NB4 (cell line): ENCODE measurements at places on chromosomes 3 and 15.

- no peak for DNase-seq
Observed at GRCh38 chr3:188294823-188295487, 141.0 kb downstream of the LPP start.

GRCh38 chr15:48996276-48996675 is 32.6 kb upstream of the SHC4 start:
- DNase-seq, result no peak

DNA sequence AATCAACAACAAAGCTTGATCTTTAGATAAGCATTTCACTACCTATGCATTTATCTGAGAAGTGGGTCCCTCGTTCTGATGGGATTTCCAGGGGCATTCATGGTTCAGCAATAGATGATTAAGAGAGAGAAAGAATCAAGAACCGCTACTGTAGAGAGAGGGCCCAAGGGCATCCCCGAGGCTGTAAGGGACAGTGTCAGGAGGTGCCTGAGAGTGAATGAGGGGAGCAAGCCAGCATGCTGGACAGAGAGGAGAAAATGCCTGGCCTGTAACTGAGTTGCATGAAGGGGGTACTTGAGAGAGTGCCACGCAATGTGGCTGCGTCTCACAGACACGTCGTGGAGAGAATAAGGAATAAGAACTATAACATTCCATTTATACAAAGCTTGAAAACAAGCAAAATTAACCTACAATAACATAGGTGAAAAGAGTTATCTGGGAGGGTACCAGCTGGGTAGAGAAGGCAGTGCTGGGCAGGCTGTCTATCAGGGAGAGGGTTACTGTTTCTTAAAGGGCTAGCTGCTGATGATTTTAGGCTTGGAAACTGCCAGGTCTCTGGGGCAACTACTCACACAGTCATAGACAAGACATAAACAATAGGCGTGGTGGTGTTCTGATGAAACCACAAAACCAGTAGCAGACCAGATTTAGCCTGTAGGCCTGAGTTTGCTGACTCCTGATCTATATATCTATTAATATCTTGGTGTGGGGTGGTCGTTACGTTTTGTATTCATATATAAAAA is 374.6 kb upstream of the CFAP20DC start:
- DNase-seq, result no peak

- DNase-seq, result no peak
Observed at GRCh38 chr15:66820481-66821176, 118.6 kb downstream of the SMAD6 start.

- peak; percentile 82 for DNase-seq
Observed at GRCh38 chr3:171770689-171771620, 39.3 kb downstream of the PLD1 start.

- no peak for DNase-seq
Observed at GRCh38 chr3:34200576-34200975, 402.1 kb downstream of the PDCD6IP start.

GRCh38 chr15:92061511-92062195 is 208.1 kb downstream of the SLCO3A1 start:
- DNase-seq, result no peak

DNA sequence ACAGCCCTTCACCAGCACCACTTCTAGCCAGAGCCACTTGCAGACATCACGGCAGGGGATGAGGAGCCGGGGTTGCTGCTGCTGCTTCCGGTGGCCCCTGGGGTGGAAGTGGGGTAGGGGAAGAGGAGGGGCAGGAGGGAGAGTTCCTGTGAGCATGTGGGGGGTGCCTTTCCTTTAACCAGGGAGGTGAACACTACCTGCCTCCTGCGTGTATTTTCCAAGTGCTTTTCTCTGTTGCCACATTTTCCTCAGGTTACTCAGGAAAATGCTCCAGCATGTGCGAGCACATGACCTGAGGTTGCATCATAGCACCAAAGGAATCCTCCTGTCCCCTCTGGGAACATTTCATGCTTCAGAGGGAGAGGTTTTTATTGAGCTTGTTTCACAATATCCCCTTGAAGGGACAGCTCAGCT is 12.2 kb upstream of the SACM1L start:
- peak; percentile 92 for DNase-seq

DNA sequence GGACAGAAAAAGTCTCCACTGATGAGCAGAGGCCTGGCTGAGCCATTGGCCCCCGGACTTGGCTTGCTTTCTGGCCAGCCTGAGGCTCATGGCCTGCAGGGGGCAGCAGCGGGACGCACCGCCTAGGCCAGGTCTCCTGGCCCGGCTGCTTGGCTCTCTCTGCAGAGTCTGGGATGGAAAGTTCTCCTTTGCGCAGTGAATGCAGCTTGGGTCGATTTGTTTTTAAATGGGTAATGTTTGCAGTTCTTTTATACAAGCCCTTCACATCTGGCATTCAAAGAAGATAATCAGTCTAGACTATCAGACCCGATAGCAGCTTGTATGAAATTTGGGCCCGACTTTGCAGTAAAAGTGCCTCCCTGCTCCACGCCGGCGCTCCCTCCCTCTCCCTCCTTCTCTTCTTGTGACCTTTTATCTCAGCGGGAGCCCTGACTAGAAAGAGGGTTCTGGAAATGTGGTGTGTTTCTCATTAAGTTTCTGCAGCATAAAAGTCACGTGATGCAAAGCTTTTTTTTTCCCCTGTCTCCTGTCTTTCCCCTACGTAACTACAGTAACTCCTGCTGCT is 59.9 kb downstream of the ZNF621 start:
- peak; percentile 74 for DNase-seq

GRCh38 chr15:99430881-99431401 is 134.8 kb upstream of the MEF2A start:
- no peak for DNase-seq

GRCh38 chr15:98076021-98076816 is 115.7 kb downstream of the ARRDC4 start:
- DNase-seq, result peak; percentile 48

GRCh38 chr3:42850263-42850662 is 25.4 kb downstream of the CYP8B1 start:
- DNase-seq, result no peak

DNA sequence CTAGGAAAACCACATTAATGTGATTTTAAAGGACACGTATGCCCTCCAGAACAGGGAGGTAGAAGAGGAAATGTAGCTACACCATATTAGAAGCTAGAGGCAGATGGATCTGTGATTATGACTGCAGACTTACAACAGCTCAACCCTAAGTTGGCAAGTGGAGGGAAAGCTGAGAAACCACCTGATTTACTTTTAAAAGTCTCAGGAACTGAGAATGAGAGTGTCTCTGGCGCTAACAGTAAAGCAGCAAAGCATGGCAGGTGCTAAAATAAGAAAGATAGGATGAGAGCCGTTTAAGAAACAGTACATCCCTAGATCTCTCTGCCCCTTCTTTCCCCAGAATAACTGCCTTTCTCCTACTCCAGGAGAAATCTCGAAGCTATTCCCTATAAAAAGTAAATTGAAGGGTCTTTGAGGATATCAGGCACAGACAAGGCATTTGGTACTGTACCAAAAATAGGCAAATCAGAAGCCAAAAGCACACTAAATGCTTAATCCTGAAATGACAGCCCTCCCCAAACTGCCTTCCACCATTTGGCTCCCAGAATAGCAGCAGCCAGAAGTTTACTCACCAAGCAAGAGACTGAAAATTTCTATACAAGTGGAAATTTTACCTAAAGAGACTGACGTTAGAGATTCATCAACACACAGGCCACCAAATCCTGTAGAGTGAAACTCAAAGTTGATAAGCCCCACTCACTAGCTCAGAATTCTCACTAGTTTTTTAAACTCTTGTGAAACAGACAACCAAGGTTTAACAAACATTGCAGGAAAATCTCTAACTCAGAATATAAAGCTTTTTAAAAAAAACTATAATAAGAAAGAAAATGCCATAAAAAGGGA is 34.3 kb upstream of the PARP14 start:
- no peak for DNase-seq

GRCh38 chr3:172654470-172654869 is 56.4 kb downstream of the NCEH1 start:
- DNase-seq, result no peak

GRCh38 chr15:35671981-35672380 is 126.0 kb upstream of the DPH6 start:
- DNase-seq, result no peak

GRCh38 chr3:189914799-189915198 is 205.9 kb downstream of the P3H2 start:
- peak; percentile 75 for DNase-seq

DNA sequence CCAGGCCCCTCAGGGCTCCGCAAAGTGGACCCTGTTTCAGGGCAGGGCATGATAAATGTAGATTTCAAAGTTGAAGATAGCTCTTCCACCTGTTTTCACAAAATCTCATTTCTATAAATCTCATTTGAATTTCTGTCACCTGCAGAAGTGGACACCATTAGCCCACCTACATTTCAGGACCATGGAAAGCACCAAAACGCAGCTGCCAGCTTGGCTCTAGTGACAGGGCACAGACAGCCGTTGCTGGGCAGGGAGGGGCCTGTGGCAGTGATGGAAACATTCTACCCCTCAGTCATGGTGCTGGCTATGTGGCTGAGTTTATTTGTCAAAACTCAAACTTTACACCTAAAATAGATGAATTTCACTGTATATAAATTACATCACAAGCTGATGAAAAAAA is 40.4 kb downstream of the PRR23E start:
- peak; percentile 25 for DNase-seq

- DNase-seq, result no peak
Observed at GRCh38 chr15:98981851-98982722, 25.5 kb downstream of the PGPEP1L start.

- no peak for DNase-seq
Observed at GRCh38 chr15:48367483-48367882, 36.3 kb downstream of the DUT start.

DNA sequence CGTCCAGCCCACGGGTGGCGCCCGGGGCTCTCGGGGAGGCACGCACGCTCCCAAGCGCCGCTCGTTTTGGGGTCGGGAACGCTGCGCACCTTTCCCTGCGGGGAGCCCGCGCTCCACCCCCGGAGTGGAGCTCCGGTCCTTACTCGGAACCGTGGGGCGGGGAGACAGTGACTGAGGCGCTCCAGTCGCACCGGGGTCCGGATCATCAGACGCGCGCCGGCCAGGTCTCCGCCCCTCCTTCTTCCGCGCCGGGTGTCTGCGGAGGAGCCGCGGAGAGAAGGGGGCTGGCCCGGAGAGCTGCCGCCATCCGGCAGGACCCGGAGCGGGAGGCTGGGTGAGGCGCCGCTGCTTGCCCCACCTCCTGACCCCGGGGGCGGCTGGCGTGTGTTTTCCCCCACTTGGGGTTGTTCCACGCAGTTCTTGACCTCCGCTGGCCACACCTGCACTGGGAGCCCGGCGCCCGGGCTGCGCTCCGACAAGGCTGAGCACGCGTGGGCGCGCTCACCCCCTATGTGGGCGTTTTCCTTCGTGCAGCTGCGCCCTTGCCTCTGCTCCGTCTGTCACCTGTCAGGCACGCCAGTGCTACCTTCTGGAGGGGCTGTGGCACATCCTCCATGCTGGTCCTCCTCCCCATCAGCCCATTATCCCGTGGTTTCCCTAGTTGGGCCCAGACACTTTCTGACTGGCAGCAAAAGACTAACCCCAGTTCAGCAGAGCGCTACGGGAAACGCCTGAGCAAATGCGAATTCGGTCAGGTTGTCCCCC is at the start of gene MCF2L2:
Gene MCF2L2, minus strand, starts transcription at position 173 of the 765 bp plus-strand sequence. CDS start 642 bp downstream, outside the sequence.
- peak; percentile 64 for DNase-seq

GRCh38 chr3:152618529-152618928 is 216.4 kb upstream of the P2RY1 start:
- DNase-seq, result no peak

DNA sequence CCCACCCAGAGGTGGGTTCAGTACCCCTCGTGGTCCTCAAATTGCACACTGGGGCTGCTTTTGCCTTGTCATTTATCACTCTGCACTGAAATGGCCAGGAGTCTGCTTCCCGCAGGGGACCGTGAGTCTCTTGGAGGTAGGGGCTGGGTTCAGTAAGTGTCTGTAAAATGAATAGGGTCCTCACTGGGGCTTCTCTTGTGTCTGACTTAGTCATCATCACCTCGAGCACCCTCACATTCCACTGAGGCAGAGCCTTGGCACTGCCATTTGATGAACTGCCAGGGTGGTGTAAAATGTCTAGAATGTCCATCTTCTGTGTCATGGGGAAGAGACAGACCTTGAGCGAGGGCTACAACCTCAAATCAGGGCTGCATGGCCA is 61.0 kb upstream of the RYK start:
- DNase-seq, result no peak

DNA sequence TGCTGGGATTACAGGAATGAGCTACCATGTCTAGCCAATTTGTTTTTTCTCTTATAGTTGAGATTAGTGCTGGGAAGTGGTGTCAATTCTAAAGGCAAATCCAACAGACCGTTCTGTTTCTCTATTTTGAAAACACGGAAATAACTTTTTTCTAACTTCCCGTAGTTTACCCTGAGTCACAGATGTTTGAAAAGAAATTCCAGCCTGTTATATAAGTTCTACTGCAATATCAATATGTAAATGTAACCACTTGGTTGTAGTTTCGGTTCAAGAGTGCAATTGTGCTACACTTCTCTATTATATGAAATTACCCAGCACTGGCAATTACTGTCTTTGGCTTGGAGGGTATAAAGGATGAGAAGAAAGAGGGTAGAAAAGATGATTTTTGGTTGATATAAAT is 22.3 kb upstream of the GNB4 start:
- DNase-seq, result no peak

GRCh38 chr3:185715091-185715490 is 109.8 kb downstream of the IGF2BP2 start:
- no peak for DNase-seq

DNA sequence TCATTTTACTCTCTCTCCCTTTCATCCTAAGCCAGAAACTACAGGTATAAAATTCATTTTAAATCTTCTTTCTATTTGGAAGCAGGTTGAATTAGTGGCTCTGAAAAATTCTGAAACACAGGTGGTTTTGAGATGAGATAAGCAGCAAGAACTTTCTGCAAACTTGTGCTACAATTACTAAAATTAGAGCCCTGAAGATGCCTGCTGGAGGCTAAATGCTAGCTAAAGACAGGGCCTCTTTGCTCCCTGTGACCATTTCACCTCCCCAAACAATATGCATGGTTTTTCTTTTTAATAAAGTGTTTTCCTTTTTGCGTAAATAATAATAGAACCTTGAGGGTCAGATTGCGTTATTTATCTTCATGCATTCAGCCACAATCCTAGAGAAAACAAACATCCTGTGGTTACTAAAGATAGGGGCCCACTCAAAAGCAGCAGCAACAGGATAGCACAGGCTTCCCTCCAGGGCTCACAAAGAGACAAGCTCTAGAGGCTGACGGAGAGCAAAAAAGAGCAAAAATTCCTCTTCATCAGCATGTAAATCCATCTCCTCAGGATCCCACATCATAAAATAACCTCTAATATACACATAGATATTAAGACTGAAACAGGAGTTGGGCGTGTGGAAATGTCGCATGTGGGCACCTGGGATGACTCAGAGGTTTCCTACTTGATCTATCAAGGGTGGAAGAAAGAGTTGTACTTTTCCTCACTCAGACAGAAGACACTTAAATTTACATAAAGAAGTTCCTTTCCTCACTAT is 26.5 kb upstream of the CP start:
- DNase-seq, result peak; percentile 65
